ENCODE measurements at places on chromosomes 3 and 15. TPM values are rescaled to one million over a fixed set of nuclear protein-coding genes. Genes with fewer than 3 reads are reported as not detected.

The CHRM5 gene
- total RNA-seq: not detected

The TMEM212 gene
- not detected for total RNA-seq

The SEMA6D gene
- total RNA-seq: 16.5 TPM

The TKT gene
- 43.6 TPM for total RNA-seq

The ARHGEF3 gene
- 15.0 TPM for total RNA-seq

The GOLGA8A gene
- total RNA-seq: 14.3 TPM

The SERPINI2 gene
- 0.40 TPM for total RNA-seq

Data from Right ventricle myocardium superior (tissue), 1 donor.